Right cardiac atrium (tissue), 5 donors: ENCODE measurements at places on chromosomes 7 and 10.

GRCh38 chr7:30310674-30311362 is 26.4 kb downstream of the ZNRF2 start:
- no peak for DNase-seq

GRCh38 chr10:34715511-34716187 is 99.4 kb downstream of the PARD3 start:
- no peak for DNase-seq

GRCh38 chr7:2072042-2072441 is 160.7 kb downstream of the MAD1L1 start:
- no peak for DNase-seq

DNA sequence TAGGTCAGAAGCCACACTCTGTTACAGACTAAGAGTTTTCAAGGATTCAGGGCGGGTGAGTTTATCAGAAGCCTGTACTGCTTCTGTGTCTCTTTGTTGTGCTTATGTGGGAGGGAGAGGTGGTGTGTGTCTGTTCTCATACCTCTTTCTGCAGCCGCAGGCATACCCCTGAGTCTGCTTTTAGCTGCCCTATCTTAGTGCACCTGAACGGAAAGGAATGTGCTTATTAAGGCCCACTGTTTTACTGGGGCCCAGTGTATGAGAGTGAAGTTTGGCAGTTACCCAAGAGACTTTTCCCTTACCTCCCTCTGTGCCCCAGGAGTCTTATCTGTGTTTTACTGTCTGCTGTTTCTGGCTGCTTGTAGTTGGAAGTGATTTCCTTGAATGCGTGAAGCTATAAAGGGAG is 104.3 kb downstream of the TYW1 start:
- no peak for DNase-seq

DNA sequence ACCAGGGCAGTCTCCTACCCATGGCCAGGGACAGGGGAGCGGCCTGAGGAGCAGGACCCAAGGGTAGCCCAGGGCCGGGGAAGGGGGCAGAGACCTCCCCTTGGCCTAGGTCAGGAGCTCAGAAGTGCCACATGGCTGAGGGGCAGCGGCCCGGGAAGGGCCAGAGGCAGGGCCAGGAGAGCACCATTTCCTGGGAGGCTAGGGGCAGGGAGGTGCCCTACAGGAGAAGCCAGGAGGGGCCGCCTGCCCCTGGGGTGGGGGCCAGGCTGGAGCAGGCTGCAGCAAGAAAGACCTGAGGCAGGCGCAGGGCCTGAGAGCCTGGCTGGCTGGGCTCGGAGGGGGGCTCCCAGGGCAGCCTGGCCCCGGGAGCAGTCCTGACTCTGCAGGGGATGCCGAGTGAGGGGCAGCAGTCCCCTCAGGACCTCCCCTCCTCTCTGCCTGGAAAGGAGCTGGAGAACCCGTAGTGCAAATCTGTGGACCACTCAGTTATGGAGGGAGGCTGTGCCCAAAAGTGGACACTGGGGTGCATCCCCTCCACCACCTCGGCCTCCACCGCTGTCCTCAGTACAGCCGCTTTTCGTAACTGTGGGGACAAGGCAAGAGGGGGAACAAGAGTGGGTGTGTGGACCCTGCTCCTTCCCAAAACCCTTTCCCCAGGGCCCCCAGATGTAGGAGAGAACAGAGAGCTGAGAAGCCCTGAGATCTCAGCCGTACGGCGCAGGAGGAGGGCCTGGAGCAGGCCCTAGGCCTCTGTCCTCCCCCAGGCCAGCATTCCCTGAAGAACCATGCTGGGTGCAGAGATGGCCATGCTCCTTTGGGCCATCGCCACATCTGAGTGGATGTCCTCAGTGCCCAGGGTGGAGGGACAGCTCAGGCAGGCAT is 17.1 kb downstream of the IMPDH1 start:
- peak; percentile 47 for DNase-seq
